ENCODE measurements at places on chromosomes 13 and 19.
A peak's percentile ranks its signal among the peaks of the same experiment; 100 is the strongest.

DNA sequence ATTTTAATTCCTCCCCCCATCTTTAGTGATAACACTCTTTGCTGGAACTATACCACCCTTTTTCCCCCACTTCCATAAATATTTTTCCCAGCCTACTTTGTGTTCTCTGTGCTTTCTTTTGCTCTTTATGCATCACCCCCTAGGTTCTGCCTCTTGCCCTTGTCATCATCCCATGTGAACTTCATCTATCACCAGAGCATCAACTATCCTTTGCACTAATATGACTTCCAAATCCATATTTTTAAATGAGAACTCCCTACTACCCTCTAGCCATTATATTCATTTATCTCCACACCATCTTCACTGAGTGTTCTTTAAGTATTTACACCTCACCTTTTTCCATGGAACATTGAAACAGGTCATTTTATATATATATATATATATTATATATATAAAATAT lies 452.7 kb downstream of the FOXO1 start:
- DNase-seq = no peak

DNA sequence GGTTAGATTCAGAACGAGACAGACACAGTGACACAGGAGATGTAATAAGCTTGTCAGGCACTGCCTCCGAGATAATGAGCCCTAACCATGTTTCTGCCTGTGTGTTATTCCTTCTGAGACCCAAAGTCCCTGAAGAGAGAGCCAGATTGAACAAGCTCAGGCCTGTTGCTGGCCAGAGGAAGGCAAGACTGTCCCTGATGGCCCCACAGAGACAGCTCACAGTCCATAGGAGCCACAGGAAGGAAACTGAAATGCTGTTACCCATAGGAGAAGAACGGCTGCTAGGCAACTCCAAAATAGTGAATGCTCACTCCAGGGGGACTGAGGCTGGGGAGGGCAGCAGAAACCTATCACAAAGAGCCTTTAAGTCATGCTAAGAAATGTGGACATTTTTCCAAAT lies 31.8 kb upstream of the RFXAP start:
- DNase-seq = no peak

GRCh38 chr19:42409477-42409876 lies 17.7 kb downstream of the LIPE start:
- no peak for DNase-seq

DNA sequence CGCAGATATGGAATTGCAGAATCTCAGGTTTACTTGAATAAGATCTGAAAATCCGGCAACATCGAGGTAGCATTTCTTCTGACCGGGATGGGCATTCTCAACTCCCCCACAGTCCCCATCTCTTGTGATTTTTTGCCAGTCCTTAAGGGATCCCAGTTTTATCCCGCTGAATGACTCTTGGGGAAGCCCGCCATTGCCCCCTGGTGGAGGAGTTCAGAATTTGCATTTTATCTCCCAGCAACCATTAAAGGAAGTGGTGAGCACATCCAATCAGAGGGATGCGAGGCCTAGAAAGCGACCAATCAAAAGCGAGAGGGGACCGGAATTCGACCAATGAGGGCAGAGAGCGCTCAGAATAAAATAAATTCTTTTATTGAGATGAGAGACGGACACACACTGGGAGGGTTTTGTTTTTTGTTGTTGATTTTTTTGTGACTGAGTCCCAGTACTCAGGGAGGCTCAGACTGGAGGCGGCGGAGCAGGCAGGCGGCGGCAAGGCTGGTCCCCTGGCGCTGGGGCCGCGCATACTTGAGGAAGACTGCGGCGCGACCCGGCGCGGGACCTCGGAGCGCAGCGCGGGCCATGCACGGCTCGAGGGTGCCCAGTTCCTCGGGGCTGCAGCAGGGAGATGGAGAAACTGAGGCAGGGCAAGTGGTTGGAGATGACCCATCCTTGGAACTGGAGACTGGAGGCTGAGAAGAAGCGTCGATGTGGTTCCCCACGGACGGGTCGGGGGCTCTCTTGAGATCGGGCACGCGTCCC lies 3.9 kb upstream of the TTC9B start:
- peak; percentile 53 for DNase-seq

DNA sequence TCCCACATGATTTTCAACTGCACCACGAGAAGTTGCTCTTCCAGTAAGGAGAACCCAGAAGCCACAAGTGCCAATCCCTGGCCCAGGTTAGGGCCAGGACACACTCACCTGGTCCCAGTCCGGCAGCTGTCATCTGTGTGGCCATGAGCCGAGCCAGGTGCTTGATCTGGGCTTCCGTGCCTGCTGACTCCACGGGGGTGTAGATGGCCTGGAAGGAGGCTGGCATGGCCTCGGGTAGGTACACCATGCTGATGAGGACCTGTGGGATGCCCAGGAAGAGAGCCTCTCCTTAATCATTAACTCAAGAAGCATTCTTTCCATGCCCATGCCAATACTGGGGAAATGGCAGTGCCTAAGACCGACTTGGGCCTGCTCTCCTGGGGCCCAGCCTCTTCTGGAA lies 19.9 kb upstream of the RSPH6A start:
- no peak for DNase-seq

DNA sequence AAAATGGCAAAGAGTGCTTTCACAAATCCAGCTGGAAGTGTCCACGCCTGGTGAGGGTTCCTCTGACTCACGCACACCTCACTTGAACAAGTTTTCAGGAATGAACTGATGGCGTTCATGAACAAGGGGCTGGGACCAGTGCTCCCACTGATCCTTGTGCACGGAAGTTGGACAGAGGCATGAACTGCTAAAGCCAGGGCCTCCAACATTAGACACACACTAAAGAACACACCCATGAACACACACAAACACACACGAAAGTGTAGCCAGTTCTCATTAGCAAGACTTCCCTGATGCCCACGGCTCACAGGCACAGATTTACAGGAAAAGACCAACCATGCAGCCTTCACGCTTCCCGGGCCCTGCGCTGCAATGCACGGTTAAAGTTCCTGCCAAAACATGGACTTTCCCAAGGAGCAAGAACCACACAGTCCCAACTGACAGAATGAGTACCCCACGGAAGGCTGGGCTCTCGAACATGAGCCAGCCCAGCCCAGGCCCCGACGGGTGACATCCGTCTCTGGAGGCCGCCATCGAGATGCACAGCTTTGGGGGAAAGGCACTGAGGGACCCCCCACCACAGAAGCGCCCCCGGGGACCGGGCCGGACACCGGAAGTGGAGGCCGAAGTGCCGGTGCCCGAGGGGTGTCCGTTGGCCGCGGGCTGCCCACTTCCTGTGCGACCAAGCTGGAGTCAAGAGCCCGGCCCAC lies 808 bp downstream of the DNMT1 start:
- DNase-seq = no peak

GRCh38 chr19:3544742-3545668 lies 6.0 kb downstream of the TEKTIP1 start:
- DNase-seq = no peak

- no peak for DNase-seq
Observed at GRCh38 chr13:21675095-21675991, 4.5 kb downstream of the FGF9 start.

- DNase-seq = no peak
Observed at GRCh38 chr13:46345398-46345797, 41.7 kb downstream of the RUBCNL start.

DNA sequence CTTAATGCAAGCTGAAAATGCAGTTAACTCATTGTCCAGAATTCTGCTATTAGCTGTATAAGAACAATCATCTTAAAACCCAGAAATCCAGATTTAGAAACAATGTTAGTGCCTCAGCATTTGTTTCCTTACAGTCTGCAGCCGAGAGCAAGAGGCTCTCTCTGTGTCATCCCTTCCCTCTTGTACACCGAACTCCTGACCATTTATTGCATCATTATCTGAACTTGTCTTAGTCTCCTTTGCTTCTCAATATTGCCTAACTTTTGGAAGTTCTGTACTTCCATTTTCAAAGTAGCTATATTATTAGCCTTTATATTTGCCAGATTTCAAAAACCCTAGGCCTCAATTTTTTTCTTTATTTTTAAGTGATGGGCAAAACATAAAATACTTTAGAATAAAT lies 27.1 kb downstream of the RNASEH2B start:
- DNase-seq = no peak

- DNase-seq = no peak
Observed at GRCh38 chr19:32172566-32173160, 172.7 kb upstream of the ZNF507 start.

DNA sequence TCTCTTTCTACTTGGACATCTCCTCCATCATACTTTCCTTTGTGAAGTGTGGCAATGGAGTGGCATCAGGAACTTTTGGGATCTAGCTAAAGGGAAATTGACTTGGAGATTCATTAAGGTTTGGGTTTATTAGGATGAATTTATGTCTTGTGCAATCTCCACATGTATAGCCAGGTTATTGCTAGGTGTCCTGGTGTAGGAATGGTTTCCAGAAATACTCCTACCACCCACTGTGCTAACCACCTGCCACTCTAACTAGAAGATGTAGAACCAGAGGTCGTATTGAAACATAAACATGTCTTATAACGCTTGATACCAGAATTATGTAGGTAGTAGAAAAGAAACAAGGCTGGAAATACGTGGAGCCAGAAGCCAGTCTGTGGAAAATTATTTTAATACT lies 38.1 kb upstream of the MED4 start:
- DNase-seq = no peak

GRCh38 chr13:113976711-113977684 lies 3.1 kb upstream of the C13orf46 start:
- DNase-seq = peak; percentile 7

GRCh38 chr13:40181203-40181845 lies 485.1 kb downstream of the FOXO1 start:
- no peak for DNase-seq

GRCh38 chr19:12867120-12868099 lies 13.8 kb downstream of the DNASE2 start:
- no peak for DNase-seq

DNA sequence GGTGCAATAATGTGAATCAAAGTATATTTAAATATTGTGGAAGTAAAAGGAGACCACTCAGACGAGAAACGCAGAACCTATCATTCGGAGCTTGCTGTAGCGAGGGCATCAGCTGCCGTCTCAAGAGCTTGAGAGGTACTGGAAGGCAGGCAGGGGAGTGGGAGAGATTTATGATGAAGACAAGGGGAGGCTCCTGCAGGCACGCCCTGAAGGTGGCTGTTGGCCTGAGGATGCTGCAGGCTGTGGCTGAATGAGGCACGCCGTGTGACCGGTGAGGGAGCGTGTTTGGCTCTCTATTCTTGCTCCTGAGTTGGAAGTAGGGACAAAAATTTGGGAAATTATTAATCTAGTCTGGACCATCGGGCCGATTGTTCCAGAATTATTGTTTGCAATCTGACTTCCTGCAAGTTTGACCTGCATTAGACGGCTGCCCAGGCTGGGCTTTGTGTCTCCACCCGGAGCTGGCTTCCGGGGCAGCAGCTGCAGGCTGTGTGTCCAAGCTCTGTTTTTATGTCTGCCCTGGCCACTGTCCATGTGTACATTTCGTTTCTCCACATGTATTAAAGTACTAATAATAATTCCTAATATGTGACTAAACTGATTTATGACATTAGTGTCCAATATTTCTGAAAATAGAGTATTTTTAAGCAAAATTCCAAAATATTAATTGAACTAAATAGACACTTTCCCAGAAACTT lies 91.1 kb upstream of the ANKRD10 start:
- DNase-seq = no peak

DNA sequence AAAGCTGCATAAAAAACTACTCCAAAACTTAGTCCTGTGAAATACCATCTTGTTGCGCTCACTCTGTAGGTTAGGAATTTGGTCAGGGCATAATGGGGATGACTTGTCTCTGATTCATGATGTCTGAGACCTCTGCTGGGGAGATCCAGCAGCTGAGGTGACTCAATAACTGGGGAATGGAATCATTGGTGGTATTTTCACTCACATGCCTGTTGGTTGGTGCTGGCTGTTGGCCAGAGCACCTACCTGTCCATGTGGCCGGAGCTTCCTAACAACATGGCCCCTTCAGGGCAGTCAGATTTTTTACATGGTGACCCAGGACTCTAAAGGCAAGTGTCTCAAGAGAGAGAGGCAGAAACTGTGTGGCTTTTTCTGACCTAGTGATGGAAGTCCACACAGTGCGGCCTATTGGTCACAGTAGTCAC lies 7.4 kb upstream of the ESD start:
- DNase-seq = peak; percentile 95

Measured in AG04449 (cell line).